B cell (primary cell): ENCODE measurements at places on chromosomes 13 and 19. TPM values are rescaled to one million over a fixed set of nuclear protein-coding genes. Genes with fewer than 3 reads are reported as not detected.

Gene CLEC4G
- total RNA-seq: not detected in 2 replicates

Gene ADGRE3
- total RNA-seq: 0.17 TPM in 1 of 2 replicates, not detected in the other

Gene AZU1
- total RNA-seq: 0.44 and 0.70 TPM in 2 replicates

Gene CGB7
- total RNA-seq: not detected in 2 replicates

Gene CGB8
- total RNA-seq: not detected in 2 replicates

Gene MBD3L3
- not detected in 2 replicates for total RNA-seq

Gene FAM187B
- total RNA-seq: 0.25 TPM in 1 of 2 replicates, not detected in the other

Gene OR10H5
- not detected in 2 replicates for total RNA-seq

Gene GRK1
- 0.15 TPM in 1 of 2 replicates, not detected in the other for total RNA-seq

Gene CYP4F8
- not detected in 2 replicates for total RNA-seq

Gene SLC25A15
- total RNA-seq: 3.8 and 4.5 TPM in 2 replicates

GRCh38 chr13:76745261-76746200 lies 140.7 kb downstream of the KCTD12 start:
- peaks cover 11% of the 10 kb centered on the region for H3K4me1 ChIP-seq
- H3K27me3 ChIP-seq: no peaks in the 10 kb centered on the region
- H3K4me3 ChIP-seq: no peak overlapping the region

DNA sequence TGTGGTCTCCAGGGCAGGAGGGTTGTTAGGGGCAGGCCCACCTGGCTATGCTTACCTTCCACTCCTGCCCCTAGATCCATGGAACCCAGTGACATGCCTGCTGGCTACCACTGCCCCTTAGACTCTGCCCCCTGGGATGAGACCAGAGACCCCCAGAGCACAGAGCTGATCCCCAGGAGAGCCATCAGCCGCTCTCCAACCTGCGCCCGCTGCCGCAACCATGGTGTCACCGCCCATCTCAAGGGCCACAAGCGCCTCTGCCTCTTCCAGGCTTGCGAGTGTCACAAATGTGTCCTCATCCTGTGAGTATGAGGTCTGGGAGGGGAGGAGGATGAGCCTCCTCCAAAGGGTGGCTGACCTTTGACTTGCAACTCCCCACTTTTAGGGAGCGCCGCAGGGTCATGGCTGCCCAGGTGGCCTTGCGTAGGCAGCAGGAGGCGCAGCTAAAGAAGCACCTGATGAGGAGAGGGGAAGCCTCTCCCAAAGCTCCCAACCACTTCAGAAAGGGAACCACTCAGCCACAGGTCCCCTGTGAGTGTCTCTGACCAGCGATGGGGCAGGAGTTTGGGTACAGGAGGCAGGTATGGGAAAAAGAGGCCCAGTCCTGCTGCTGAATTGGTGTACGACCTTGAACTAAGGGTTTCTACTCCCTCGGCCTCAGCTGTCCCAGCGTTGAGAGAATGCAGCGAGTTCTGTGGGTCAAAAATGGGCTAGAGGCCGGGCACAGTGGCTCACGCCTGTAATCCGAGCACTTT lies 2.7 kb downstream of the DMRTC2 start:
- H3K36me3 ChIP-seq: no peaks in the 10 kb centered on the region
- H3K4me3 ChIP-seq: no peak overlapping the region
- no peaks in the 10 kb centered on the region for H3K27me3 ChIP-seq
- no peak for DNase-seq
- no peaks in the 10 kb centered on the region for H3K4me1 ChIP-seq

DNA sequence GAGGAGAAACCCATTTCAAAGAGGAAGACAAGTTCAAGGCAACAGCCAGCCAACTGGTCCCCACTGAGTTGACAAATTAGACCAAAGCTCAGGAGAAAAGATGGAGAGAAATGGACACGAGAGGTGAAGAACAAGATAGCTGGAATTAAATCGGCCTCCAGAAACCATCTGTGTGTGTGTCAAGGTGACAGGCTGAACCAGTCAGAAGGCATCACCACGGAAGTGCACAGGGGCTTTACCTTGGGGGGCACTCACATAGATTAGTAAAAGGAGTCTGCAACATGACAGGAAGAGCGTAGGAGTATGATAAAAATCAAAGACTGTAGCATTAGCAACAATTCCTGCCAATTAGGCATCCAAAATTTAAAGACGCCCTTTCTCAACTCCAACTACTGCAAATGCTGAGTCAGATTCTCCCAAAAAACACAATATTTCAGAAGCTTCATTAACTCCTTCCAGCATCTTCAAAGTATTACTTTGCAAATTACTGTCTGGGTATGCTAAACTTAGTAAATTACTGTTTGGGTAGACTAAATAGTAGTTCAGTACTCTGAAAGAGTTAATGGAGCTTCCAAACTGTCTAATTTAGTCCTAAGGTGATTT lies 66.2 kb downstream of the FOXO1 start:
- no peak overlapping the region for H3K27ac ChIP-seq
- H3K4me3 ChIP-seq: no peak overlapping the region
- H3K27me3 ChIP-seq: no peaks in the 10 kb centered on the region
- H3K36me3 ChIP-seq: no peaks in the 10 kb centered on the region
- no peak for DNase-seq

- no peak overlapping the region for H3K4me3 ChIP-seq
- H3K36me3 ChIP-seq: no peaks in the 10 kb centered on the region
Observed at GRCh38 chr13:113851826-113852535, 11.9 kb downstream of the GAS6 start.

- no peaks in the 10 kb centered on the region for H3K36me3 ChIP-seq
- no peak for DNase-seq
- no peaks in the 10 kb centered on the region for H3K27me3 ChIP-seq
- H3K4me3 ChIP-seq: no peak overlapping the region
Observed at GRCh38 chr13:21291840-21292239, 115.4 kb downstream of the MRPL57 start.

- no peaks in the 10 kb centered on the region for H3K36me3 ChIP-seq
- H3K4me3 ChIP-seq: no peak overlapping the region
- DNase-seq: no peak
Observed at GRCh38 chr13:103203735-103204330, 137.6 kb upstream of the SLC10A2 start.

DNA sequence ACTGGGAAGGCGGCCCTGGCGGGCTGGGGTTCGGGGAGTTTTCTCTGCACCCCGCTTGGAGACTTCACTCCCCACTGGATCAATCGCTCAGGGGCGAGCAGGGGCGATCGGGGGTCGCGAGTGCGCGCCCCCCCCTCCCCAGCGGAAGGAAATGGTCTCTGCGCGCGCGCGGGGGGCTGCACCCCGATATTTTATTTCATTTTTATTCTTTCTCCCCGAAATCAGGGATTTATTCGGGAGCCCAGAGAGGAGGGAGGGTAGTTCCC lies 421 bp downstream of the ARID3A start:
- H3K4me1 ChIP-seq: peaks cover 34% of the 10 kb centered on the region
- H3K27ac ChIP-seq: peak overlapping the region; percentile 59
- H3K36me3 ChIP-seq: no peaks in the 10 kb centered on the region

- no peaks in the 10 kb centered on the region for H3K36me3 ChIP-seq
- DNase-seq: no peak
- no peaks in the 10 kb centered on the region for H3K27me3 ChIP-seq
- peaks cover 3% of the 10 kb centered on the region for H3K4me1 ChIP-seq
- H3K4me3 ChIP-seq: no peak overlapping the region
Observed at GRCh38 chr19:14390548-14390947, 9.3 kb downstream of the ADGRE5 start.

GRCh38 chr19:53553865-53554791 lies 16.2 kb downstream of the ZNF331 start:
- peak overlapping the region; percentile 97 for H3K27ac ChIP-seq
- peak overlapping the region; percentile 77 for H3K4me3 ChIP-seq
- H3K27me3 ChIP-seq: no peaks in the 10 kb centered on the region
- peaks cover 9% of the 10 kb centered on the region for H3K36me3 ChIP-seq
- H3K4me1 ChIP-seq: peaks cover 4% of the 10 kb centered on the region
- DNase-seq: peak; percentile 96

DNA sequence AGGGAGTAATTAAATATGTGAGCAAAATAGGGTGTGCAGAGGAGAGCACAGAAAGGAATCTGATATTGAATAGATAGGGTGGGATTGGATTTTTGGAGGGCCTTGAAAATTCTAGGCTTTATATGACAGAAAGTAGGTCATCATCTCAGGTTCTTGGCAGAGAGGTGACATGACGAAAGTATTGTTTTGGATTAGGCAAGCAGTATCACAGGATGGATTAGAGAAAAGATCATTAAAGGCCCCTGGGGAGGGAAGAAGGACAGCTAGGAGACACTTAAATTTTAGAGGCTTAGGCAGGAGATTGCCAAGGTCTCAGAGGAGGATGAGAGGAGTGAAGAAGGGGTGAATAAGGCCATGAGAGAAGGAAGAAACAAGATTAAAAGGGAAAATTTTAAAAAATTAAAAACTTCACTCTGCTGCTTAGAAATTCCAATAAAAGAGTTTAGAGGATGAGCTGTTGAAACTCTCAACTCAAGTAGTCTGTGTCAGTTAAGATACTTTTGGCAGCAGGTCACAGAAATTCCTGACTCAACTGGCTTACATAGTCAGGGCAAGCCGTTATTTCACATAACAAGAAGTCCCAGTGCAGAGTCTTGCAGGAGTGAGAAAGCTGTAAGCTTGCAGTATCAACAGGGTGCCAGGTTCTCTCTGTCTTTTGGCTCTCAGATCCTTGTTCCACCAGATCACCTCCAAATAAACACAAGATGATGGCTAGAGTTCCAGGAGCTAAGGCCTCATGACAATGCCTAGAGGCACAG lies 8.8 kb downstream of the GPC6 start:
- no peaks in the 10 kb centered on the region for H3K4me1 ChIP-seq
- H3K27ac ChIP-seq: no peak overlapping the region
- H3K4me3 ChIP-seq: no peak overlapping the region
- H3K36me3 ChIP-seq: no peaks in the 10 kb centered on the region

DNA sequence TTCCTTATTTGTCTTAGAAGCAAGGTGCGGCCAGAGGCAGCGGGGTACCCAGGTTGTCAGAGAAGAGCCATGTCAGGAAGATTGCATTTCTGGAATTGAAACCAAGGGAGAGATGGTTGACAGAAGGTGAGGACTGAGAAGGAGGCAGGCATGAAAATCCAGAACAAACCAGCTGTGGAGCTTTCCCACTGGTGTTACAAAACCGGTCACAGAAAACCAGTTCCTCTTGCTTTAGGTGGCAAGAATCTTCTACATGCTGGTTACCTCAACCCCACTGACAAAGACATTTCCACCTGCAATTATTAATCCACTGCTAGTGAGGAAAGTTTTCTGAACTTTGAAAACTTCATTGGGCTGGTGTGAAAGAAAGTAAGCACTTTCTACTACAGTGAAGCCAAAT lies 64.0 kb upstream of the MED4 start:
- no peaks in the 10 kb centered on the region for H3K36me3 ChIP-seq
- no peak overlapping the region for H3K4me3 ChIP-seq
- no peaks in the 10 kb centered on the region for H3K27me3 ChIP-seq
- DNase-seq: no peak

- H3K4me3 ChIP-seq: no peak overlapping the region
- no peaks in the 10 kb centered on the region for H3K36me3 ChIP-seq
- no peak overlapping the region for H3K27ac ChIP-seq
- H3K27me3 ChIP-seq: no peaks in the 10 kb centered on the region
- DNase-seq: no peak
Observed at GRCh38 chr13:78136966-78137365, 218.3 kb upstream of the EDNRB start.

DNA sequence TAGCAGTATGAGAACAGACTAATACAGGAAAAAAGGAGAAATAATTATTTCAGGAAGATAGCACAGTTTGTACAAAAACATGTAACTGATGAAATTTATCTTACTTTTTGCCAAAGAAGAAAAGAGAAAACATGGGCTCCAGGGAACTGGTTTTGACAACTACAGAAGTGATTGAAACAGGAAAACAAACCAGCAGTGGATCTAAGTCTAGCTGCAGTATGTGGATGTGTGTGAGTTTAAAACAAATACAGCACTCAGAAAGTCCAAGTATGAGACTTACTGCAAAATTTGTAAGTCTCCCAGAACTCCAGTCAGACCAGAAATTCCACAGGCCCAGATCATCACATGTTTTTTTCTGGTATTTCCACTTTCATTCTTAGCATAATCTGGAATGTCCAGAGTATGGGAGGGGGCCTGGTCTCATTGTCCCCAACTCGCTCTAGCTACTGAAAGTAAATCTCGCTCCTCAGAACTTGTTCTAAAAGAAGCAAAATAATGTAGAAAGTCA lies 259.5 kb downstream of the NHLRC3 start:
- no peaks in the 10 kb centered on the region for H3K36me3 ChIP-seq
- H3K27me3 ChIP-seq: no peaks in the 10 kb centered on the region
- H3K4me1 ChIP-seq: no peaks in the 10 kb centered on the region
- DNase-seq: no peak

DNA sequence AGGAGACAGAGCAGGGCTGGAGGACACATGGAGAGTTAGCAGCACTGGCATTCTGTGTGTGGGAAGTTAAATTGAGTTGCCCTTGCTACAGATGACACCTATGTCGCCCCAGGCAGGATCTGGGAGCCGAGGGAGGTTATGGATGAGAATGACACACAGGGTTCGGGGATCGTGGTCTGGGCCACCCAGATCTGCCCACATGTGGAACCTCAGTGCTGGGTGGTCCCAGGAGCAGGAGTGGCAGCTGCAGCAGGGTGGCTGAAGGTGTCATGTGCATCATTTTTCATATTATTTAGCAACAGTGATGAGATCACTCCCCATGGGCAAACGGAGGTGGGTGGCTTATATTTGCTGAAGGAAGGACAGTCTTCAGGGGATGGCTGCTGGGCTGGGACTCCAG lies 3.2 kb downstream of the IL17D start:
- H3K27me3 ChIP-seq: no peaks in the 10 kb centered on the region
- H3K27ac ChIP-seq: no peak overlapping the region
- H3K4me1 ChIP-seq: peaks cover 12% of the 10 kb centered on the region
- H3K36me3 ChIP-seq: no peaks in the 10 kb centered on the region

GRCh38 chr19:28492621-28493020 lies 720.3 kb downstream of the UQCRFS1 start:
- no peak overlapping the region for H3K4me3 ChIP-seq
- no peaks in the 10 kb centered on the region for H3K27me3 ChIP-seq
- H3K27ac ChIP-seq: no peak overlapping the region
- no peaks in the 10 kb centered on the region for H3K36me3 ChIP-seq

- H3K27me3 ChIP-seq: no peaks in the 10 kb centered on the region
- no peak overlapping the region for H3K27ac ChIP-seq
- DNase-seq: no peak
- H3K36me3 ChIP-seq: peaks cover 3% of the 10 kb centered on the region
Observed at GRCh38 chr19:2646866-2647535, 55.5 kb downstream of the GNG7 start.

GRCh38 chr19:15640904-15641597 lies 354 bp downstream of the CYP4F3 start:
- H3K4me1 ChIP-seq: peaks cover 3% of the 10 kb centered on the region
- H3K27me3 ChIP-seq: no peaks in the 10 kb centered on the region
- no peaks in the 10 kb centered on the region for H3K36me3 ChIP-seq
- H3K27ac ChIP-seq: no peak overlapping the region

- H3K27ac ChIP-seq: no peak overlapping the region
- DNase-seq: peak; percentile 50
- no peaks in the 10 kb centered on the region for H3K36me3 ChIP-seq
Observed at GRCh38 chr13:73059460-73060250, 850 bp downstream of the KLF5 start.

DNA sequence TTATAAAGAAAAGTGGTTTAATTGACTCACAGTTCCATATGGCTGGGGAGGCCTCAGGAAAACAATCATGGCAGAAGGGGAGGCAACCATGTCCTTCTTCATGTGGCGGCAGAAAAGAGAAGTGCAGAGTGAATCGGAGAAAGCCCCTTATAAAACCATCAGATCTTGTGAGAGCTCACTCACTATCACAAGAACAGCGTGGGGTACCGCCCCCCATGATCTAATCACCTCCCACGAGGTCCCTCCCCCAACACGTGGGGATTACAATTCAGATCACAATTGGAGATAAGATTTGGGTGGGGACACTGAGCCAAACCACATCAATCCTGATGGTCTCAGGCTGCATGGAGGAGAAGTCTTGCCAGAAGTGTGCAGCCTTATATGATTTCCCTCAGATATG lies 26.0 kb downstream of the TM9SF2 start:
- H3K4me3 ChIP-seq: no peak overlapping the region
- H3K4me1 ChIP-seq: no peaks in the 10 kb centered on the region
- no peaks in the 10 kb centered on the region for H3K27me3 ChIP-seq
- no peak overlapping the region for H3K27ac ChIP-seq
- no peak for DNase-seq
- peaks cover 58% of the 10 kb centered on the region for H3K36me3 ChIP-seq
